Fibroblast of lung (primary cell): ENCODE measurements at places on chromosomes 1 and 21.

- DNase-seq: peak; percentile 78
Observed at GRCh38 chr1:21673277-21673780, 4.2 kb upstream of the RAP1GAP start.

- DNase-seq: no peak
Observed at GRCh38 chr1:245663841-245664240, 509.1 kb downstream of the KIF26B start.

- no peak for DNase-seq
Observed at GRCh38 chr1:59317780-59318179, 20.9 kb downstream of the FGGY start.

DNA sequence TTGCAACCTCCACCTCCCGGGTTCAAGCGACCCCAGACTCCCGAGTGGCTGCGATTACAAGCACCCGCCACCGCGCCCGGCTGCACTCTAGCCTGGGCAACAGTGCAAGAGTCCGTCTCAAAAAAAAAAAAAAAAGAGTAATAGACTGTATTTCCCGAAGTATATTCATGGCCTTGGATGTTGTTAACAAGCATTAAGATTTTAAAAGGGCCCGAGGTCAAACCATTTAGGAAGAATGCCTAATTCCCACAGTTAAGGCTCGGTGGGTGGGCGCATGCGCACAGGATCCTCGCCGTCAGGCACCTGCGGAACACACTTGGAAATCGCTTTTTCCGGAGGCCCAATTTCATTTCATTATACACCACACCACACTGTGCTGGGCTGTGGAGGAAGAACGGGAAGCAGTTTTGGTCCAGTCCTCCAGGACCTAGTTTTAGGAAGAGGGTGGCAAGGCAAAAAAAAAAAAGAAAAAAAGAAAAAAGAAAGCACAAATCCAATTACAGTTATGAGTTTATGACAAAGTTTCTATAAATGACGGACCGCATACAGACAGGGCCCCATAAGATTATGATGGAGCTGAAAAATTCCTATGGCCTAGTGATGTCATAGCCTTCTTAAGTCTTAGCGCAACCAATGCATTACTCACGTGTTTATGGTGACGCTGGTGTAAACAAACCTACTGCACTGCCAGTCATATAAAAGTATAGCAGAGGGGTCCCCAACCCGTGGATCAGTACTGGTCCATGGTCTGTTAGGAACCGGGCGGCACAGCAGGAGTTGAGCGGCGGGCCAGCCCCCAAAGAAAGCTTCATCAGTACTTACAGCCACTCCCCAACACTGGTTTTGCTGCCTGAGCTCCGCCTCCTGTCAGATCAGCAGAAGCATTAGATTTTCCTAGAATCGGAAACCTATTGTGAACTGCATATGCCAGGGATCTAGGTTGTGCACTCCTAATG is 38.2 kb downstream of the H3-3A start:
- peak; percentile 60 for DNase-seq

DNA sequence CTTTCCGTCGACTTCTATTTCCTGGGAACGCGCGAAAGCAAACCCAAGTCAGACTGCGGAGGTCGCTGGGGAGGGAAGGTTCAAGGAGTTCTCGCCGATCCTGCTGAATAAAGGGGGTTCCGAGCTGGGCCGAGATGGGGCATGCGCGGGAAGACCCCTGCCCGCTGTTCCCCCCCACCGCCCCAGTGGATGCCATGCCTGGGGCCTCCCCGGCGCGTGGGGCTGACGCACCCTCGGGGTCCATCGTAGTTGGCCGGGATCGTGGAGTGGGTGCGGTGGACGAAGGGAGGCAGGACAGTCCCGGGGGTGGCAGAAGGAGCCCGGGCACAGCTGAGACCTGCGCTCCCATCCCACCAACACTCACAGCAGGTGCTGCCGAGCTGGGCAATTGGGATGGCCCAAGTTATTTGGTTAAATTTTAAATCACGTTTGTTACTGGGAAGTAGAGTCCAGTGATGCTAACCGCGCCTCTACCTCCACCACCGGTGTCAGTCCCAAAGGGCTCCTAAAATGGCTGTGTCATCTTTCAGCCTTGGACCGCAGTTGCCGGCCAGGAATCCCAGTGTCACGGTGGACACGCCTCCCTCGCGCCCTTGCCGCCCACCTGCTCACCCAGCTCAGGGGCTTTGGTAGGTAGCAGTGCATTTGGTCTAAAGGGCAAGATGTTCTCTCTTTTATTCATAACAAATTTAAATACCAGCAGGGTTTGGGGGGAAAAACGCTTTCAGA is 801 bp downstream of the MX1 start:
- DNase-seq: no peak

- DNase-seq: no peak
Observed at GRCh38 chr1:56145581-56145980, 433.8 kb downstream of the PLPP3 start.

GRCh38 chr21:44350773-44351481 is 2.5 kb upstream of the TRPM2 start:
- DNase-seq: no peak

GRCh38 chr1:58874757-58875755 is 91.2 kb upstream of the JUN start:
- peak; percentile 83 for DNase-seq

- no peak for DNase-seq
Observed at GRCh38 chr1:35657851-35658250, 16.5 kb upstream of the PSMB2 start.
